ENCODE measurements at places on chromosomes 2 and 18.
A peak's percentile ranks its signal among the peaks of the same experiment; 100 is the strongest.

GRCh38 chr18:56795381-56795780 is 144.2 kb downstream of the WDR7 start:
- no peak for DNase-seq

GRCh38 chr2:184371641-184372040 is 226.7 kb upstream of the ZNF804A start:
- DNase-seq, result no peak

DNA sequence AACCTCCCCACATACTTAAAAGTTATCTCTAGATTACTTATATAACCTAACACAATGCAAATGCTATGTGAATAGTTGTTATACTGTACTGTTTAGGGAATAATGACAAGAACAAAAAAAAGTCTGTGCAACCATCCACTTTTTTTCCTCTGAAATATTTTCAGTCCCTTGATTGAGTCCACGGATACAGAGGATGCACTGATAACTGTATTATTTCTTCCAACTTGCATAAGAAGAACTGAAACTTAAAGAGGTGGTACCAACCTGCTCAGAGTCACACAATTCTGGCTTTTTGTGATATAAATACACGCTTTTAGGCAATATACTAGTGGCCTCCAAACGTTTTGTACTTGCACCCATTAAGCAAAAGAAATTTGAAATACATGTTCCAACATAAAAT is 1.4 kb downstream of the SMC6 start:
- no peak for DNase-seq

DNA sequence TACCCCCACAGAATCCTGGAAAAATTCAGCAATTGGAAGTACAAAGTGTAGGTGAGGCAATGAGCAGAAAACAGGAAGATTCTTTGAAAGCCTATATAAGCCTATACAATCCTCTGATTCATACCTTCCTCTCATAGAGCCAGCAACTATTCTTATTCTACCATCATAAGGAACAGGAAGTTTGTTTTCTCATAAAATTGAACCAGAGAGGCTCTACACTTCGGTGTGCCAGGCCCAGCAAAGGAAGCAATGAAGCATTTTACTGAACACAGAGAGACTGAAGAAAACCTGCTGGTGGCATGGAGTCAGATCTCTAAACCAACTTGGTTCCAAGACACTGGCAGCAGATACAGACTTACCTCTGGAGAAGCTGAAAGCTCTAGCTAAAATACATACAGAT is 18.7 kb downstream of the CASP8 start:
- no peak for DNase-seq

GRCh38 chr2:62705859-62706720 is 577 bp downstream of the EHBP1 start:
- no peak for DNase-seq

DNA sequence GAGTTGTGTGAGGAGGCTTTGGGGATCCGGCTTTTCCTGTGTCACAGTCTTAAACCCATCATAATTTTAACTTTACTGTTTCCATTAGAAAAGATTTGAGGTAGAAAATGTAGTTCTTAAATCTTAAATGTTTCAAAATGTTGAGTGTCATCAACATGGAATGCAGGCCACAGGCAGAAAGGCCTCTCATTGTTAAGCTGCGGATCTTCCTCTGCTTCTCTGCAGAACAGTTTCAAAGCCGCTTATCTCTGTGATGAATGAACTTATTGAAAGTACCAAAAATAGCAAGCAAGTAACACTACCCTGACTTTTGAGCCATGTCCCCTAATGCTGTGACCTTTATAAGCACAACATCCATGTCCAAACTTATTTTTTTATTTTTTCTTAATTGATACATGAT is 1645.8 kb downstream of the DPP10 start:
- no peak for DNase-seq

DNA sequence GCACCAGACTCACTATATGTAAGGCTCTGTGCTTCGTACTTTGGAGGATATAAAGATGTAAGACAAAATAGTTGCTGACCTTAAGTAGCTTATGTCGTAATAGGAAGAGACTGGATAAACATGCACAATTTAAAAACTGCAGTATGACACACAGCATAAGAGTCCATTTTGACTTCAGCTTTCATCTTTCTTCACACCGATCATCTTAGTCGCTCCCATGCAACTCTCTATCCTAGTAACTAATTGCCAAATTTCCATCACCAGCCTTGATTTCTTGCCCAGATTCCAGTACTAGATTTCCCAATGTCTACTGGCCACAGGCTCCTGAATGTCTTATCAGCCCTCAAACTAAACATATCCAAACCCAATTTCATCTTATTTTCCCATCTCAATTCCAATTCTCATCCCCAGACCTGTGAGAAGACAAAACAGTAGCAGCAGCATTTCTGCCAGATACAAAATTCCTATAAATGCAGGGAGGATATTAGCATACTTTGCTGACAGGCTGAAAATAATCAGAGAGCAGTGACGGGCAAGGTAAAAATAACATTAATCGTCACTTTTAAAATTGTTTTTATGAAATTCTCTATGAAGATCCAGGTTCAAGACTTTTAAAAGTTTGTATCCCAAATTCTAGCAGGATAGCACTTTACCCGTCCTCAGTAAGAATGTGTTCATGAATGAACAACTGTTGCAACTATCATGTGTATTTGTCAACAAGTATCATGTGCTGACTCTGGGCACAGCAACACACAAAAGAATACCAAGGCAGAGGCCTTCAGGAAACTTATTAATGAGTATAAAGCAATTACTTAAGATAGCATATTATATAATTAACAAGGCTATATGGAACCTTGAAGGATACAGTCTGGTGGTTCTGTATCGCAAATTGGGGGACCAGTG is 42.2 kb downstream of the KIDINS220 start:
- DNase-seq, result no peak

- no peak for DNase-seq
Observed at GRCh38 chr18:21450913-21451312, 149.6 kb downstream of the ESCO1 start.

DNA sequence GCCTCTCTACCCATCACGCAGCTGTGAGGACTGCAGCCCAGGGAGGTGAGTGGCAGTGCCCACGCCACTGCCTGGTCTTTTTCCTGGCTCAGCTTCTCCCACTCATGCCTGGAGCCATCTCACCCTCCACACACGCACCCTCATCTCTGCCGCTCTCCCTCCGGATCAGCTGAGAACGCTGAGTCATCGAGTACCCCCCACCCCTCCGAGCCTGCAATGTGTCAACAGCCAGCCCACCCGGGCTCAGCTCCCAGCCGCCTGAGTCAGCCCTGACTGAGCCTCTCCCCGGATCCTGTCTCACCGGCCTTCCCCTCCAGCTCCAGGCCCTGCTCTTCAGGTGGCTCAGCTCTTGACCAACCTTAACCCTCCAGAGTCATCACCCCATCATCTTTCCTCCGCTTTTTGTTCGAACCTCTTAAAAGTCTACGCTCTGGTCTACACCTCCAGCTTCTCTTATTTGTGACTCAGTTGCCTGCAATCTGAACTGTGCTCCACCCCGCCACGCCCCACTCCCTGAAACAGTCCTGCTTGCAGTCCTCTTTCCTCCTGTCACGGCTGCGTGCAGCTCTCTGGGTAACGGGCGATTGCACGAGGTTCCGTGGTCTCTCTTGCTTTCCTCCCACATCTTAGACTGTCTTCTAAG is 94.4 kb upstream of the ASAP2 start:
- DNase-seq, result no peak

DNA sequence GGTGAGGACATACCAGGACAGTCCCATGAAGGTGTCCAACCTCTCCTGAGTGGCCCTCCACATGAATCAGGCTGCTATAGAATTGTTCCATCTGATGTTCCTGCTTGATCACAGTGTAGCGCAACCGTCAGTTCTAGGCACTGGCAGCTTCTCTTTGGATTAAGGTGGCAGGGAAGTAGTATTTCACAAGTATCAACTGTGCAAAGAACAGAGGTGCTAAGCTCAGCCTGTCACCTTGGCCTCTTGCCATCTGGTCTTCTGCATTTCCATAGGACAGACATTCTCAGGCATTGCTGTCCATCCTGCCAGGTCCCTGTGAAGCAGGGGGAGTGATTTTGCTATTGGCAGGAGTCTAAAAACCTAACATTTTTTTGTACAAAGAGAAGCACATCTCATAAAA is 182.2 kb upstream of the EPAS1 start:
- no peak for DNase-seq

- no peak for DNase-seq
Observed at GRCh38 chr2:55088400-55088799, 38.1 kb upstream of the RTN4 start.

- DNase-seq, result no peak
Observed at GRCh38 chr2:219107758-219108157, 47.0 kb upstream of the IHH start.

- peak; percentile 61 for DNase-seq
Observed at GRCh38 chr2:8682719-8683667, 1.1 kb downstream of the ID2 start.

- no peak for DNase-seq
Observed at GRCh38 chr2:113021312-113021711, 16.1 kb downstream of the IL36A start.

DNA sequence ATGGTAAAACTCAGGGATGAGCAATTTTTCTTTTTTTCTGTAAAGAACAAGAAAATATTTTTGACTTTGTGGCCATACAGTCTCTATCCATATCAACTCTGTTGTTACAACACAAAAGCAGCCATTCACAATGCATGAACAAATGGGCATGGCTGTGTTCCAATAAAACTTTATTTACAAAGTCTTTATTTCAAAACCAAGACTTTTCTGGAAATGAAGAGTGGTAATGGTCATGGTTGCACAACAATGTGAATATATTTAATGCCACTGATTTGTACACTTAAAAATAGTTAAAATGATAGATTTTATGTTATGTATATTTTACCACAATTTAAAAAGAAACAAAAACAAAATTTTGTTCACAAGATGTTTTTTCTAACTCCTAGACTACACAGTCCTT is 1.6 kb upstream of the DSG3 start:
- DNase-seq, result no peak

DNA sequence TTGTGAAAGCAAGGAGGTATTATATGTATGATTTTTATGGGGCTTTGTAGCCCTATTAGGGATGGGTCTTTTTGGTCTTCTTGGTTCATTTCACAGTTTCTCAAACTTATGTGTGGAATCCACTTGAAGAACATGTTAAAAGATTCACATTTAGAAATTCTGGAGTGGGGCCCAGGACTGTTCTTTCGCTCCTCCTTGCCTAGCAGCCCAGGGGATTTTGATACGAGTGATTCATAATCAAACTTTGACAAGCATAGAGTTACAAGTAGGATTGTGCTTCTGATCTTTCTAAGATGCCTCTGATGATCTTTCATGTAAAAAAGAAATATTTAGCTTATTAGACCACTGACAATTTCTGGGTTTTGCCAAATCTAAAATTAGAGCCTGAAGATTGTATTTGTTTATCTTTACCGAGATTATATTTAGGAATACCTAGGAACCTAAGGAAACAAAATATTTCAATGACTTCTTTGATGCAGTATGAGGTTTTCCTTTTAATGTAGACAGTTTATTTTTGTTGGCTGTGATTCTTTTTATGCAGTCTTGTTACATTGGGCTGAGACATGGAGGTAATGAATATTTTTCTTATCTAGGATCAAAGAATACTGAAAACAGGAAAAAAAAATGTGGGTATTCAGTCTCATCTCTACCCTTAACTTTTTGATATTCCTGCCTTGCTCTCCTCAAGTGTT is 324.0 kb downstream of the PARD3B start:
- DNase-seq, result no peak

DNA sequence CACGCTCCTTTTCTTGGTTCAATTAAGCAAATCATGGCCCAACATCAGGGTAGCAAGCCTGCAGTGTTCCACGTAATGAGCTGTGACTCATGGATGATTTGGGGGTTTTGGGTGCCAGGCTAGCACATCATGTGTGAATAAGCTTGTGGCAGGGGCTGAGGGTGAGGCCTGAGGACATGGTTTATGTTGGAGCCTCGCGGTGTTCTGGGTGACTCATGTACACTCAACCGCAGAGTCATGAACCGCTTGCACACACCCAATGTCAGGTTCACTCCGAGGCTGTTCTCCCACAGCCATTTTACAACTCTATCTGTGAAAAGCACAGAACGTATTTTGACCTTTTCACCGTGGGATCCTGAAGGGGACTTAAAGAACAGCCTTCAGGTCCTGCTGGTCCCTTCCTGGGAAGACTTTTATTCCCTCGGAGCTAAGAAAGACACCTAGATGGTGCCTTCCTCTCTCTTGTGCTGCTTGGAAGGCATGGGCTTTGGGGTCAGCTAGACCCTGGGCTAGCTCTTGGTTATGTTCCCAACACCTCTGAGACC is 139.9 kb upstream of the ZEB2 start:
- no peak for DNase-seq

DNA sequence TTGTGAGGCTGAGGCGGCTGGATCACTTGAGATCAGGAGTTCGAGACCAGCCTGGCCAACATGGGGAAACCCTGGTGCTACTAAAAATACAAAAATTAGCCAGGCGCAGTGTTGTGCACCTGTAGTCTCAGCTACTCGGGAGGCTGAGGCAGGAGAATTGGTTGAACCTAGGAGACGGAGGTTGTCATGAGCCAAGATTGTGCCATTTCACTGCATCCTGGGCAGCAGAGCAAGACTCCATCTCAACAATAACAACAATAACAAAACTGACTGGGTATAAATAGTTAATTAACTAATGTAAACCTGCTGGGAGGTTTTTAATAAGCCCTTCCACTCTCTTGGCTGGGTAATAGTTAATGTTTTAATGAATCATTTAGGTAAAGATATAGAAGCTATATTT is 7.8 kb downstream of the SULT6B1 start:
- no peak for DNase-seq

DNA sequence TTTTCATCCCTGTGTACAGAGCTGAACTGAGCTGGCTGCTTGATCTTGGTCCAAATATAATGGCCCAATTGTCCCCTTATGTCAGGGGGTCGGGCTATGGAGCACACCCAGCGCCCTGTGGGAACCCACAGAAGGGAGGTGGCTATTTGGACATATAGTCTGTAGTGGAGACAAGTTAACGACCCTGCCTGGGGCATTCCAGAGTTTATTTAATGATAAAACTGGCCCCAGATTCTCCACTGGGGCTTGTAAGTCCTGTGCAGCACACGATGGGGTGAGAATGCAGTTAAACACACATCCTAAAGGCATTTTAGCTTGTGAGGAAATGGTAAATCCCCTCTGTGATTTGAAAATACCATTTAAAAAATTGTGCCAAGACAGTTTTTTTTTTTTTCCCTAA is 72.9 kb downstream of the QPCT start:
- no peak for DNase-seq

DNA sequence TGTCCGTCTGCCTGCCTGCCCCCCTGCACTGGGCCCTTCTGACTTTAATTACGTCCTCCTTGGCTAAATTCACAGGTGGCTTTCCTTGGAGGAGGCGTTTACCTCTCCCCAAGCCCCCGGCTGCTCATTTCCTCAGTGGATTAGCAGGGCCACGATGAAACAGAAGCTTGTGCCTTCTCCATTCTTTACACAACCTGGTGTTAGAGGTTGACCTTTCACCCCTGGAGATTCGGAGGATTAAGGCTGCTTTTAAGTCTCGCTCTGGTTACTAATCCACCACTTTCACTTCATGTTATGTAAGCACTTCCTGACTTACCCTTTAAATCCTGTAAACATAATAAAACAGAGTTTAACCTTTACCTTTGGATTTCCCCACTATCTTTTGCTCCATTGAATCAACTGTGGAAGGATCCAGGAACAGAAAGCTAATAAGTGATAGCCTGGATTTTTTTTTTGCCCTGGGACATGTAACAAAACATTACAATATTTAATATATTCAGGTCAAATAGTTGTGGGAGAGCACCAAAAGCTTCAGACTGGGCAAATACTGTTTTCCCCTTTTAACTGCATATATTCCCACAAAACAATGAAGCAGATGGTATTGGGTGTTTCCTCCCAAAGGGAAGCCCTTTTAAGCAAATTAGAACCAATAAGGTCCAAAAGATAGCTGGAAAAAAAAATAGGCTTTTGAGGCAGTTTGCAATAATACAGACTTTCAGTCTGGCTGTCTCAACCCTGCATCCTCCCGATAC is 370.2 kb downstream of the EN1 start:
- no peak for DNase-seq

Data from naive thymus-derived CD8-positive, alpha-beta T cell (primary cell).